Iris pigment epithelial cell (primary cell): ENCODE measurements at places on chromosomes 6 and 20.

- no peak for DNase-seq
These were observed 118.8 kb upstream of the ZNF217 start for GRCh38 chr20:53712212-53712977.

- peak; percentile 21 for DNase-seq
These were observed 81.6 kb upstream of the MLN start for GRCh38 chr6:33885132-33886057.

DNA sequence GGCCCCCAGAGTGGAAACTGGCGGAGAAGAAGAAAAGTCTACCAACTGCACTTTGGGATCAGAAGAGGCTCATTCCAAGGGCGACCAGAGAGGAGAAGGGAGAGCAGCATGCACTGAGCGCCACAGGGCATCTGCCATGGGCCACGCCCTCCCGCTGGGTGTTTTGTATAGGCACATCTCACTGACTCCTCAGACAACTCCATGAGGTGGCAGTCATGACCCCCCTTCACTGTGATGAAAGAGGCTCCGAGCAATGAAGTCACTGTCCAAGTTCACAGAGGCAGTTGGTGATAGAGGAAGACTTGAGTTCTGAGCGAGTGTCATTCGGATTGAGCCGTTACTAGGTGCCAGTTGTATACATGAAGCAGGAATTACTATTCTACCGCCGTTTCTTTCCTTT is 15.4 kb downstream of the BPIFB1 start:
- DNase-seq: no peak

- no peak for DNase-seq
These were observed 3.1 kb upstream of the NCOA3 start for GRCh38 chr20:47498606-47499005.

- peak; percentile 14 for DNase-seq
These were observed 978.5 kb downstream of the TBC1D32 start for GRCh38 chr6:120355822-120356221.

GRCh38 chr20:50725724-50726005 is 5.7 kb upstream of the PARD6B start:
- DNase-seq: no peak

- DNase-seq: no peak
These were observed 16.5 kb upstream of the NTSR1 start for GRCh38 chr20:62692176-62692575.

DNA sequence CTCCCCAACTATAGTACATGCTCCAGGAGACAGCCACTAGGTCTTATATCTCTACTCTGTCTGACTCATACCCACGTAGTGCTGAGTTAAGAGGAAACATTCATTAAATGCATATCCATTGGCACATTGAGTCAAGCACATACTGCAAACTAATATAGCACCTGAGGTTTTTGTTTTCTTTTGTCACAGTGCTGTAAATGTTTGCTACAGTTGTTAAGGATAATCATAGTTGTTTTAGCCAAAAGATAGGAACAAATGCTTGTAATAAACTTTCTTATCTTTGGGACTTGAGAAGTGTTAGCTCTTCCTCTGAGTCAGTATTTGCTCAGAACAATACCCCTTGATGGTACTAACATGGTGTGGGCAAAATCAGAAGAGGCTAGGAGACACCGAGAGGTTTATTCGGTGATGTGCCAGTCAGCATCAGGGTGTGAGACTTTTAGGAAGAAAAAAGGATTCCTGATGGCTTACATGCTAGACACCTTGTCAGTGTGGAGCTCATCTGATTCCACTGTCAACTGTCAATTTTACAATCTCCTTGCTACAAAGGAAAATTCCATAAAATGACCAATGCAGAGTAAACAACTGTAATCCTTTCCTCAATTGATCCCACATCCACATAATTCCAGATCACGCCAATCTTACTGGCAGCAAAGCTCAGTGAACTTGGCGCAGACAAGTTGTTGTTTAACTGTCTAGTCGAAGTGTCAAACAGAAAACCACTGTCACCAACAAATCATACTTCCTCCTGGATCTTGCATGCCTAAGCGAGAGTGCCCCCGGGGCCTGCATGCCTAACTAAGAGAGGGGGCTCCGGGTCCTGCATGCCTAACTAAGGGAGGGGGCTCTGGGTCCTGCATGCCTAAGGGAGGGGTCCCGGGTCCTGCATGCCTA is 36.1 kb downstream of the ELOVL2 start:
- DNase-seq: peak; percentile 74

DNA sequence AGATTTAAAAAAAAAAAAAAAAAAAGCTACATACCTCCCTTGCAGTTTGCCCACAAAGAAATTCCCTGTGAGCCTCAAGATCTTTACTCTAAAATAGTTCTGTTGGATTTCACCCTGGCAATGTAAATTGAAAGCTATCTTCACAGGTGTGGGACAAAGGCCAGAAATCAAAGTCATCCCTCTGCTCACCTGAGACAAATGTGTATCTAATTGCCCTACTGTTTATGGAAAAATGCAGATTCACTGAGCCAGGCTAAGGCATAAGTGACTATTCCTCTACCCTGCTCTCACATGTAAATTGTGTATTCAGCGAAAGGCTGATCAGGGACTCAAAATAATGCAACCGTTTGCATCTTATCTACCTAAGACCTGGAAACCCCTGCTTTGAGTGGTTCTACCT is 98.5 kb upstream of the SHLD1 start:
- peak; percentile 27 for DNase-seq
